ENCODE measurements at places on chromosomes 11 and 22.

GRCh38 chr22:45096256-45096907 is 67.3 kb upstream of the NUP50 start:
- DNase-seq = peak; percentile 6

- DNase-seq = no peak
Observed at GRCh38 chr22:21725956-21726649, 9.5 kb downstream of the YPEL1 start.

DNA sequence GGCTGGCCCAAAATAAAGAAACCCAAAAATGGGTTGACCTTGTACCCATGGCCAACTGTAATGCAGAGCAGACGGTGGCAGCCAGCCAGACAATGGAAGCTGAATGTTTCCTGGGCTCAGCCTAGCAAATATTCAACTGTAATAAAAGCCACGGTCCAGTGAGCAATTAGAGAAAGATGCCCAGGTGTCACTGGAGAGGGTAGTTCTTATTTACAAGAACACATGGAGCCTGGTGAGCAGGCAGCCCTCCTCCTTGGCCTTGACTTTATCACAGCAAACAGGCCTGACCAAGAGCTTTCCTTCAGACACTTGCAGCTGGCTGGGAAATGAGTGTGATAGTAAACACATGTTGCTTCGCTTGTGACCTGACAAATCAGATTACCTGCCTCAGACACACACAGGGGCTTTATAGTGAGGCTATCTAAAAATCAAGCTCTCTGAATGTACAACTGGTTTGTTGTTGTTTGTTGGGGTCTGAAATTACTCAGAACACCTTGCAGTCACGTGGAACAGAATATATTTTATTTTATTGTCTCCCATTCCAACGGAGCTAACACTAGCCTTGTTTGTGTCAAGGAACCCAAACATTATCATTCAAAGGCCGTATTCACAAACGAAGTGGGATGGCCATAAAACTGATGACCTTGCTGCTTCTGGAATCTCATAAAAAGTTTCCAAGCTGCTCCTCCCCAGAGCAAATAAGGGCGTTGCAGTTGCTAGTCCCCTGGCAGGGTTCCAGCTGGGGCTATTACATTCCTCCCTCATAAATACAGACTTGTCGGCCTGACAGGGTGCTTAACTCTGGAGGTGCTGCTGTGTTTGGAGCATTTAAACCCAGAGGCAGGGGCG is 161.1 kb downstream of the BBOX1 start:
- peak; percentile 15 for DNase-seq

- no peak for DNase-seq
Observed at GRCh38 chr11:76459299-76459698, 14.5 kb downstream of the EMSY start.

- no peak for DNase-seq
Observed at GRCh38 chr11:85779956-85780640, 30.8 kb downstream of the SYTL2 start.

DNA sequence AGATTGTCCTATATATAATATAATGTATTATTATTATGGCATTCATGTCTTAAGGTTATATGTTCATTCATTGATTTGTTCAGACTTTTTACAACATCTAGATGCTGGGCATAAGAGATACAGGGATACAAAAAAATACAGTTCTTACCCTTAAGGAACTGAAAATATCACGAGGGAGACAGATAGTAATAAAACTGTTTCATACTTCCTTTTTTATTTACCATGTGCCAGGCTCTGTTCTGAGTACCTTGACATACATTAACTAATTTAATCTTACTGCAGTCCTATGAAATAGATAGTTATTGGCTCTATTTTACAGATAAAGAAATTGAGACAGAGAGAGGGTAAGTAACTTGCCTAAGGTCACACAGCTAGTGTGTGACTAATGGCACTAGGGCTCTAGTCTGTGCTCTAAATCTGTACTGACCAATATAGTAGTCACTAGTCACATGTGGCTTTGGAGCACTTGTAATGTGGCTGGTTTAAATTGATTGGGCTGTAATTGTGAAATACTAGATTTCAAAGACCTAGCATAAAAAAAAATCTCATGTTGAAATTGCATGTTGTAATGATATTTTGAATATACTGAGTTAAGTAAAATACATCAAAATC is 21.3 kb downstream of the TRIM44 start:
- no peak for DNase-seq

DNA sequence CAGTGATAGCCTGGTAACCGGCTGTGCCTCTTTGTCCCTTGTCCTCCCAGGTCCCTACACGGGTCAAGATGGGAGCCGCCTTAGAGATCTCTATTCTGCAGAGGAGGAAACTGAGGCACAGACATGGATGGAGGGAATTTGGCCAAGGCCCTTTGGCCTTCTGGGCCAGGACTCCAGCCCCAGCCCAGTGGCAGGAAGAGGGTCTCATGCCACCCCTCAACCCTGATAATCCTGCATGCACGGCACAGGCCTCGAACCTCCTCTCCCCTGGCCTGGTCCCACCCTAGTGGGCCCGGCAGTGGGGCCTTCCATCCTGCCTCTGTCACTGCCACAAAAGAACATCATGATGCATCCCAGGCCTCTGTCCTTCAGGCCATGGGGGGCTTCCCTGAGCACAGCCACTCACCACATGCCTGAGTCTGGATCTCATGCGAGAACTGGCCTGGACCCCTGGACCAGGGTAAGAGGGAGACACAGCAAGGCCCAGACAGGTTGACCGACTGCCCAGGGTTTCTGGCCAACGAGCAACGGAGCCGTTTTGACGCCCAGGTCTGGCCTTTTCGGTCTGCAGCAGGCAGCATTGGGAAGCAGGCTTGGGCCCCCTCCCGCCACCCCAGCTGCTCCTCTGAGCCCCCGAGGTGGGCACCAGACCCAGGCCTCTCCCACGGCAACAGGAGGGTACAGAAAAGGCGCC is 6.5 kb downstream of the LINC01488 start:
- no peak for DNase-seq
